T-cell (primary cell): ENCODE measurements at places on chromosomes 2 and 18.

- H3K4me3 ChIP-seq = no peak overlapping the region
- no peak for DNase-seq
- H3K36me3 ChIP-seq = no peaks in the 10 kb centered on the region
- no peaks in the 10 kb centered on the region for H3K27me3 ChIP-seq
- H3K4me1 ChIP-seq = no peaks in the 10 kb centered on the region
Observed at GRCh38 chr18:65548316-65548715, 202.5 kb upstream of the CDH7 start.

DNA sequence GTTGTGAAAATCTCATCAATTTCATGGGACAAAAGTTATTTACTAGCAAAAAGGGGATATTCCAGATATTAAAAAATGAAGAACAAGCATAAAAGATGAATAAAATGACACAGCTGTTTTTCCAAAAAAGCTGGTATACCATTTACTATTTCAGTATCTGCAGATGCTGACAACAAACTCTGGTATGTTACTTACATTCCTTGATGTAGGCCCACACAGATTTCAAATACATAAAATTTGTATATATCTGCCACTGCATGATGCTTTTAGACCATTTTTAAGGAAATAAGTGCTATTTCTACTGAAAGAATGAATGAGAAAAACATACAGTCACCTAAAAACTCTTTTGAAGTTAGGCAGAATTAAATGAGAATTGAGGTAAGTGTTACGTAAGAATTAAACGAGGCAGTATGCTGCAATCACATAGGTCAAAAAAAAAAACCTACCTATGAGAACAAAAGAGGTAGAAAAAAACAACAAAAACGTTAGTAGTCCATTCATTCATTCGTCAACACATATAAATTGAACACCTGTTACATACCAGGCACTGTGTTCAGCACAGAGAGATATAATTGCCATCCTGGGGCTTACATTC, 32.5 kb downstream of the ARL5A start:
- no peak overlapping the region for H3K27ac ChIP-seq
- H3K4me1 ChIP-seq = no peaks in the 10 kb centered on the region
- H3K27me3 ChIP-seq = no peaks in the 10 kb centered on the region
- H3K4me3 ChIP-seq = no peak overlapping the region
- DNase-seq = no peak

- H3K4me1 ChIP-seq = no peaks in the 10 kb centered on the region
- H3K27ac ChIP-seq = no peak overlapping the region
- no peak for DNase-seq
- no peaks in the 10 kb centered on the region for H3K27me3 ChIP-seq
- H3K4me3 ChIP-seq = no peak overlapping the region
Observed at GRCh38 chr18:50955253-50955652, 12.6 kb upstream of the ELAC1 start.

DNA sequence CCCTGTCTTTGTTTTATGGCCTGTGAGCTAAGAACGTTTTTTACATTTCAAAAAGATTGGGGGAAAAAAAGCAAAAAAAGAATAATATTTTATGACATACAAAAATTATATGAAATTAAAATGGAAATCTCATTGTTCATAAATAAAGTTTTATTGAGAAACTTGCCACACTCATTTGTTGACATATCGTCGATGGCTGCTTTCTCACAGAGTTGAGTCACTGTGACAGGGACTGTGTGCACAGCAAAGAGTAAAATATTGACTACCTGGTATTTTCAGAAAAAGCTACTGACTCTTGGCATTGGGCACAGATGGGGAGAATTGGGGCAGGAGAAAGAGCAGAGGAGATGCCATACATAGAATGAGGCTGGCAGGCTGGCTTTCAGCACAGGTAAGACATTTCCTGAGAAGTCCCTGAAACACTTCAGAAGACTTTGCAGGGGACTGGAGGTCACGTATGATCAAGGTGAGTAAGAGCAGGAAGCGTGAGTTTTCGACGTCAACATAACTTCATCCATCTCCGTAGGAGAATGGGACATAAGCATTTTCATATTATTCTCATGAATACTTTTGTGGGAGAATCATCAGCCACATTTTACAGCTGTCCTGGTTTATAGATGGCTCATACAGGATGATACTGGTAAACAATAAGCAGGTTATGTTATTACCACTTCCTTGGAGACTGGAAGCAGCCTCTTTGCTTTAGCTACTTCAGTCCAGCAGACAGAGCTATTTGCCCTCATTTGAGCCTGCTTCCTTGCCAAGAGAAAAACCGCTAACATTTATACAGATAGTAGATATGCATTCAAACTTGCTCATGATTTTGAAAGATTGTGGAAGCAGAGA, 32.5 kb upstream of the PUM2 start:
- no peak overlapping the region for H3K27ac ChIP-seq
- no peak for DNase-seq
- H3K27me3 ChIP-seq = peaks cover 10% of the 10 kb centered on the region
- no peaks in the 10 kb centered on the region for H3K4me1 ChIP-seq
- H3K36me3 ChIP-seq = no peaks in the 10 kb centered on the region

DNA sequence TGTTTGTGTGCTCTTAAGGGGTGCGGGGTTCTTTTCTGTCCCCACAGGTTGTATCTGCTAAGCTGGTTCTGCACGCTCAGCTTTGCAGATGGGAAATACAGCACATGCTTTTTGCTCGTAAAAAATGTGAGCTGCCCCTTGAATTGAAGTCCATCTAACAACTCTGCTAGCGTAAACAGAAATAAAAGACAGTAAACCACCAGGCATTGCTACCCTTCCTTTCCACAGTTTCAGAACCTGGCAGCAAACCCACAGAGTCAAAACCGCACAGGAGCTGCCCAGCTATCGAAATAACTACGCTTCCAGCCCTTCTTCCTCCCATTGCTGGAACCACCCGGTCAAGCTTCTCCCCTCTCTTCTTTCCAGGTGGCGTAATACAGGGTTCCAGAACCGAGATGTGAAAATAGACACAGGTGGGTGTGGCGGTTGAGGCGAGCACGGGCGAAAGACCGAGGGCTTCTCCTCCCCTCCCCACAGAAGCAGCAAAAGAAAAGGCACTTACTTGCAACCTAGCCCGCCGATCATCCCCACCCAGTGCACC, 479 bp downstream of the SCN9A start:
- H3K4me3 ChIP-seq = peak overlapping the region; percentile 87
- DNase-seq = no peak
- no peak overlapping the region for H3K27ac ChIP-seq
- H3K27me3 ChIP-seq = peaks cover 13% of the 10 kb centered on the region
- peaks cover 13% of the 10 kb centered on the region for H3K4me1 ChIP-seq

DNA sequence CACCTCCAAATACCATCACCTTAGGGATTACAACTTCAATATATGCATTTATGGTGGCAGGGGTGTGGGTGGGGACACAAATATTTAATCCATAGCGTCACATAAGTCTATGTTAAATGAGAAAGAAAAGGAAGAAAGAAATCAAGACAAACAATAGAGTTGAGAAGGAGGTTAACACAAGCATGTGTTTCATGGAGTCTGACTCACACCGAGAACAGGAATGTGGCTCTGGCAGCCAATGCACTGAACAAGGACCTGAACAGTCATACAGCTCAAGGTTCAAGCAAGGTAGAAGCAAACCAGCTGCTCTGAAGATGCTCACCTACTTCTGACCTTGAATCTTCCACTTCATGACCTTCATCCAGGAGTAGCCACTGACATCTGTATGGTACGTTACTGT, 36.2 kb upstream of the LPIN1 start:
- no peak overlapping the region for H3K4me3 ChIP-seq
- DNase-seq = no peak
- no peaks in the 10 kb centered on the region for H3K4me1 ChIP-seq

GRCh38 chr2:30784682-30785081, 22.6 kb downstream of the CAPN13 start:
- H3K27me3 ChIP-seq = no peaks in the 10 kb centered on the region
- no peak overlapping the region for H3K27ac ChIP-seq
- no peaks in the 10 kb centered on the region for H3K36me3 ChIP-seq
- DNase-seq = no peak

GRCh38 chr2:139805441-139805840, 1025.3 kb upstream of the NXPH2 start:
- no peaks in the 10 kb centered on the region for H3K27me3 ChIP-seq
- DNase-seq = no peak
- no peak overlapping the region for H3K4me3 ChIP-seq
- H3K36me3 ChIP-seq = no peaks in the 10 kb centered on the region
